ENCODE measurements at places on chromosomes 3 and 15. TPM values are rescaled to one million over a fixed set of nuclear protein-coding genes. Genes with fewer than 3 reads are reported as not detected.

SUCNR1 gene
- 0.30 TPM for polyA plus RNA-seq

CHL1 gene
- polyA plus RNA-seq = 1.8 TPM

ADAMTS7 gene
- 37.3 TPM for polyA plus RNA-seq

DNA sequence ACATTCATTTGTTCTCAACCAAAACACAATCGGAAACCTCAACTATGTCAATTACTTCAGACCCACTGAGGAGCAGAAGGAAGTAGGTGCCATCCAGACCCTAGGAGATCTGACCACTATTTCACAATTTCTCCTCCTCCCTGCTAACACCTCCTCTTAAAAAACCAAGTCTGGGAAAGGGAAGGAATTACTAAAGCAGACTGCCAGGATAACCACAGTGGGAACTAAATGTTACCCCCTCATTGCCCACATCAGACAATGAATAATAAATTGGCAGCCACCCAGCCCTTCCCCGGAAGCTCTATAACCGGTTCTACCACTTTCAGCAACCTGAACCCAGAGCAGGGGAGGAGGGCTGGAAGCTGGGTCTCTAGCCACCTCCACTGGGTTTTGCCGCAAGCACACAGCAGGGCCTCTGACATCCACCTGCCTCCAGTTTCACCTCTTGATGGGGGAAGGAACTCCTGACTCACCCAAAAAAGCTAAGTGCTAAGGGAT, 17.6 kb downstream of the C15orf62 start:
- DNase-seq = peak; percentile 68

GRCh38 chr3:106305882-106306435, 437.1 kb upstream of the CBLB start:
- DNase-seq = no peak

GRCh38 chr3:52458031-52458760, 2.8 kb downstream of the NISCH start:
- DNase-seq = no peak

- DNase-seq = no peak
Observed at GRCh38 chr3:30085486-30085885, 520.9 kb upstream of the TGFBR2 start.

Measured in right lung (tissue), 10 donors.